ENCODE measurements at places on chromosomes 3 and 15.

- peak; percentile 94 for DNase-seq
Observed at GRCh38 chr3:53044711-53045517, 959 bp downstream of the SFMBT1 start.

DNA sequence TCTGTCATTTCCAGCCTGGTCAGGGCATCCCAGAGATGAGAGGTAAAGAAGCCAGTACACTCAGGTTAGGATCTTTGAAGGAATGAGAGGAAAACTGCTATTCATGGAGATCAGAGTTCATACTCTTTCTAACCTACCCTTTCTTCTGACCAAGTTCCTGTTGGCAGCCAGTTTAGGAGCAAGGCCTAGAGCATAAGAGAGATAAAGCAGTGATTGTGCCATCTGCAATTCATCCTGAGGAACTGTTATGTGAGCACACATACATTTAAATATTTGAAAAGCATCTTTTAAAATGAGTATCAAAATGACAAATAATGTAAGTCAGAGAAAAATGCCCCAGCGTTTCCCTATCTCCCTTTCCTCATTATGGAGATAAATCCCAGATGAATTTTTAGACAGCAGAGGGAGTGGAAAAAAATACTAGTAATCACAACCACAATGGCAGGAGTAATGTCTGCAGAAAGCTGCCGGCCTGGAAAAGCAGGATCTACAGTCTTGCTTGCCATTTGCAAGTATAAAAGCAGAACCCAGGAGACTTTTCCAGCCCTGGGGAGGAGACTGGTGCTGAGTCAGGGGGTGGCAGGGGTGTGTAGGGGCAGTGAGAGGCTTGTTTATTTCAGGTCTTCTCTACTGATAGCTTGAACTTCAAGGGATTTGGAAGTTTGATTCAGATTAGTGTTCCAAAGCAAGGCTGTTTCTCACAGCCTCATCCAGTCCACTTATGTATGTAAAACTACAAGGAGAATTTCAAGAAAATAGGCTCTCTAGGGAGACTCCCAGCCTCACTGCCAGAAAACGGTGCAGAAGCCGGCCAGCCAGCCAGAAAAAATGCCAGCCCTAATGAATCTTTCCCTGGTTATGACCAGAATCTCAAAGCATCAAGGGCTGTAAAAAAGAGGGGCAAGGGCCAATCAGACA, 1052.4 kb downstream of the TUSC7 start:
- no peak for DNase-seq

DNA sequence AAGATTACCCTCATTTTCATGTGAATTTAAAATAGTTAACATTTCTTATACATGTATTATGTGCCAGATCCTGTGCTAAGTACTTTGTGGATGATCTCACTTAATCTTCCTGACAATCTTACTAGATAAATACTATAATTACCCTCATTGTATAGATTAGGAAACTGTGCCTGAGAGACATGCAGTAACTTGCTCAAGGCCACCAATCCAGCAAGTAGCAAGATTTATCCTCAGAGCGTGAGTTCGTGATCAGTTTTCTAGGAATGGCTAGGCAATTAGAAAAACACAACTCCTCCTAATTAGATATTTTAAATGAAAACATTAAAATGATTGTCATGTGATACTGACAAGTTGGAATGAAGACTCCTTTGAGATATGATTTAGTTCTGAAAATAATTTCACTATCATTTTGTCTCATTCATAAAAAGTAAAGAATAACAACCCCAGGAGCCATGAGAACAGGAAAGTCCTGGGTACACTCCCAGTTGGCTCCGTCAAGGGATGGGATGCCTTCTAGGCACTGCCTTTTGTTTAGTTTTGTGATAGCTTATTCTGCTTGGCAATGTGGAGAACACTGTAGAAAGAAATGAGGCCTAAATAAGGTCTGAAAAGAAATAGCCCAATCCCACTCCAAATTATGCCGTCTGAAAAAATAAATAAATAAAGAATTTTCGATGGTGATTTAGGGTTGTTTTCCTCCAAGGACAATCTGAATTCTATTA, 61.3 kb downstream of the FBN1 start:
- peak; percentile 46 for DNase-seq

GRCh38 chr3:107846279-107846852, 244.5 kb downstream of the CD47 start:
- DNase-seq, result peak; percentile 67

GRCh38 chr3:16884748-16885592, at the start of gene PLCL2:
TSS of gene PLCL2 (plus strand) at chr3:16884955. CDS start at chr3:16885040, 85 bp downstream.
- peak; percentile 88 for DNase-seq

DNA sequence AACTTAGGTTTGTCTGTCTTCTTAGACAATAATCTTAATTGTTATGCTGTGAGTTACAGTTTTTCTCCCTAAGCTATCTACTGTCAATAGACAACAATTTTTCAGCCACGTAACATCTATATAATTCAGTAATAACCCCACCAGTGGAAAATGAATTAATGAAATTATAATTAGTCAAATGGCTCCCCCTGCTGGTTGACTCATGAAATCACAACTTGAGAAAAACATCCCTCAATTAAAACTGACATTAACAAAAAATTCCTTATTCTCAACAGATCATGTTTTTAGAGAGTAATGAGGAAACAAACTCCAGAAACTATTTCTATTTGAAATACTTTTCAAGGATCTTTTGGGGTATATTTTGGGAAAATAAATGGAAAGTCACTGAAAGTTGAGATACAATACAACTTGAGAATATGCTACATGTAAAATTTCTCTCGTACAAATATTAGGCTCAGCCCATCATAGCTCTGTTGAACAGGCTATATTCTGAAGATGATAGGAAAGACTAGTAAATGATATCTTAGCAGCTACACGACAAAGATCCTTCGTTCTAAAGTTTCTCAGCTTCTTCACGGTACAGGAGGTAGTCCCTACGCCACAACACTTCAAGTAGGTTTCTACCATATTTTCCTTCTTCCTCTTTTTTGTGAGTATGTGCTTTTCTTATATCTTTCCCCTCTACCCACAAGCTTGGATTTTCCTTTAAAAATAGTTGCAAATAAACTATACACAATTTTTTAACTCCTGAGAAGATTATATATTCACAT, 20.7 kb downstream of the PPP1R2 start:
- peak; percentile 45 for DNase-seq

DNA sequence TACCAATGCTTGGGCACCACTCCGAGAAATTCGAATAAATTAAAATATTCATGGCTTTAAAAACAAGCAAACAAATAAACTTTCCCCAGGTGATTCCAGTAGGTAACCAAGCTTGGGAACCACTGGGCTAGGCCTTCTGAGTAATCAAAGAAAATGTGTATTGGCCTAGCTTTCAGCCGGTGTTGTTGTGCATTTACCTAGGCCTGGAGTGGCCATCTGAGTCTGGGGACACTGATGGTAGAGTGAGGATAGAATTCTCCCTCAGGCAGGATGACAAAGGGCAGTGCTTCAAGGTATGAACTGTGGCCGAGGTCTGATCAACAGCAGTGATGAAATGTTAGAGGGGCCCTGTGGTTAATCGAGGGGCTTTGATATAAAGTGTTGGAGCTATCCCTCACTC, 440.5 kb downstream of the EPHB1 start:
- no peak for DNase-seq

DNA sequence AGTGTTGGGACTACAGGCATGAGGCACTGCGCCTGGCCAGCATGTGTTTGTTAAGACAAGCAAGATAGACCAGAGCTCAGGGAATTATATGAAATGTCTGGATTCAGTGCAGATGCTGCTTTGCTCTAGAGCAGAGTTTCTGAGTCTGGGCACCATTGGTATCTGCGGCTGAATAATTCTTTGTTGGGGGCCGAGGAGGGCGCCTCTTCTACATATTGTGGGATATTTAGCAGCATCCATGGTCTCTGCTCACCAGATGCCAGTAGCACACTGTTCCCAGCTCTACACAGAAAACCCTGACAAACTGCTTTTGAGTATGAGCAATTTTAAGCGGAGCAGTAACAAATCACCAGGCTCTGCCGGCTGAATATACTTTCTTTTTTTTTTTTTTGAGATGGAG, 3.6 kb upstream of the LDHAL6B start:
- DNase-seq, result no peak

- no peak for DNase-seq
Observed at GRCh38 chr3:18900994-18901393, 247.3 kb upstream of the KCNH8 start.

- peak; percentile 61 for DNase-seq
Observed at GRCh38 chr3:148697306-148698189, at the start of gene AGTR1. TSS of gene AGTR1 (plus strand) at chr3:148697903. CDS start at chr3:148741036, 43,133 bp downstream.

GRCh38 chr3:166283840-166284239, 446.6 kb upstream of the BCHE start:
- no peak for DNase-seq

- peak; percentile 61 for DNase-seq
Observed at GRCh38 chr3:197828-198491, 1.4 kb downstream of the CHL1 start.

DNA sequence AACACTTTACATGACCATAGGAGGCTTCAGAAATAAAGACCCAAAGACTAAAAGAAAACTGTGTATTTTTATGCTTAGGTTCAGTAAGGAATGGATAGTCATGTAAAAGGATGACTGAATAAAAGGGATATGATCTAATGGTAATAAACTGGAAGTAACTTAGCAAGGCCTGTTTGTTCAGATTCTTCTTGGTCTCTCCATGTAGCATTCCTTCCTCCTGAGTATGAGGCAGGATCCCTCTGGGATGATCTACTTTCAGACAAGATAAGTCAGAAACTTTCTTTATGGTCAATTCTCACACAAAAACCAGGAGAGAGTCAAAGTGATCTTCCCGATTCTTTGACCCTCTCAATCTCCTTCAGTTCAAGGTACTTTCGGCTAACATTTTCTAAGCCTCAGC, 340.8 kb upstream of the DCBLD2 start:
- DNase-seq, result no peak

DNA sequence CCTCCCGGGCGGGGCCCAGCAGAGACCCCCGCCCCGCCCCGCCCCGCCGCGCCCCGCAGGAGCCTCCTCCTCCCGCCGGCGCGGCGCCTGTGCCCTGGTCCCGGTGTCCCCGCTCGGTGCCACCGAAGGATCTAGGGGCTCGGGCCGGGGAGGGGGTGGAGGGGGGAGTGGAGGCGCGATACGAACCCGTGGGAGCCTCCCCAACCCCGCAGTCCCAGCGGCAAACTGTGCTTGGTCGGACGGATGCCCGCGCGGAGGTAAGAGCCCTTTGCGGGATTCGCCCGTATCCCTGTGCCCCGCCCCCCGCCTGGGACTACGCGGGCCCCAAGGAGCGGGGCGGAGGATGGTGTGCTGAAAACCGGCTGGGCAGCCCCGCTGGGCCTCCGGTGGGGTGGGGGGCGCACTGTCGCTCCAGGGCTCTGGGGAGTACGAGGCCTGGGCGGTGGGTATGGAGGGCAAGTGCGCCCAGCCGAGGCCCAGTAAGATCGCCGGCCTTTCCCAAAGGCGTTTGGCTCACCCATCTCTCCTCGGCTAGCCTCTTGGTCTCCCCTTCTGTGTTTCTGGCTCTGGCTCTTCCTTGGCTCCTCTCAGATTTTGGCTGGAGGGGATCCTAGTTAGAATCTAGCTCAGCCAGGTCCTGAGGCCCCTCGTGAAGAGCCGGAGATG, 65.6 kb upstream of the POLG start:
- DNase-seq, result no peak

GRCh38 chr3:64932666-64933342, 245.0 kb upstream of the ADAMTS9 start:
- DNase-seq, result no peak

- peak; percentile 43 for DNase-seq
Observed at GRCh38 chr3:124492824-124493223, 237.4 kb upstream of the UMPS start.

DNA sequence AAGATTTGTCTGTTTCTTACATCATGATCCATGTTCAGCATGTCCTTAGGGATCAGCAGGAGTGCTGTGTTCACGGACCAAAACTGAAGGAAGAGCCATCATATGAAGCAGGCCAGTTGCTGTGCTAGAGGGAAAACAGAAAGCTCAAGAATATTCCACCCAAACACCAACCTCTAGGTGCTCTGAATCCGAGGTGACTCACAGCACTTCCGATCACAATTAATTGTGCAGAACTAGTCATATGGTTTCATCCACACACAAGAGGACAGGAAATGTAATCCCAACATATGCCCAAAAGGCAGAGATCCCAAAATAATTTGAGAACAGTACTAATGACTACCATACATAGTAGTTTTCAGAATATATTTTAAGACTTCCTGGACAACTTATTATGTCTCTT, 257.9 kb upstream of the KCNH8 start:
- no peak for DNase-seq

DNA sequence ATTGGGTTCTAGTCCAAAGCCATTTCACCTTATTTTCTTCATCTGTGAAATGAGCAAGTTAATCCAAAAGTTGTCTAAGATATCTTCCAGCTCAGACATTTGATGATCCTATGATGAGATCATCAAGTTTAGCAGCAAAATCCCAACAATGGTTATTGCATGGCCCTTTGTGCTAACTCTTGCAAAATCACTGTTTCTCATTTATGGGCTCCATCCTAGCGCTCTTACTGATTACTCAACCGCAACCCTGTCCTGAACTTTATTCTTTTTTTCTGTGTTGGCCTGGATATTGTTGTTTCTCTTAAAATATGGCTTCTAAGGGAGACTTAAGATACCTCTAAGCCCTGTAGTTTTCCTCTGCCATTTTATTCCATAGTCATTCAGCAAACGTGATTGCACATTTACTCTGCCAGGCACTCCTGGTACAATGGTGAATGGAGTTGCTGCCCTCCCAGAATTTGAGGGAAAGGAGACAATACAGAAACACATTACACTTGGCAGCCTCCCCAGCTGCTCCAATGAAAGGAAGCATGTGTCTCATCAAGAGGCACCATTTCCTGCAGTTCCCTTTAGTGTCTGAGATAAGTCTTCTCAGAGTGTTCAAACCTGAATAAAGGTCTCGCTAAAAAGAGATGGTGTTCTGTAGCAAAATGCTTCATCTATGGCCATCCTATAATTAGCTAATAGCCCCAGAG, 4.4 kb downstream of the GXYLT2 start:
- DNase-seq, result no peak

DNA sequence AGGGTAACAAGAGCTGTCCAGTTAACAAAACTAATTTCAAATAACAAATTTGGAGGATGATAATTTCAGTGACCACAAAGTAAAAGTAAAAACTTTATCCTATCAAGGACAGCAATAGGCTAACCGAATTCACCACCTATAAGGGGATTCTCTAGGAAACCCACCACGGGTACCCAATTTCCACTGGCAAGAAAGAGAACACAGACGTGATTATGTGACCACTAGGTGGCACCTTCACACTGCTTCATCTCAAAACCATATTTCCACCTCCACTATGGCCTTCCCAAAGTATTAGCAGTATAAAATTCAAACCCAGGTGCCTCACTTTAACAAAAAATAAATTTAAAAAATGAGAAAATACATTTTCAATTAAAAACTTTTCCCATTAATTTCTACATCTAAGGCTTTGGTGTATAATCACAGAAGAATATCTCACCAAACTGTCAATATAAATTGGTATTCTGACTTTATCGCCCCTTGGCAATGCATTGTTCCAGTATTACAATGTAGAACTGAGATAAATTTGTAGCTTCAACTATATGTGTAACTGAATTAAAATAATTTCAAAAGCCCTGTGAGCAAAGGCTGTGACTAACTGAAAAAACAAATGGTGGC, 96.5 kb downstream of the FSIP1 start:
- DNase-seq, result peak; percentile 51

GRCh38 chr3:178306432-178307115, 229.7 kb upstream of the KCNMB2 start:
- DNase-seq, result no peak

Data from D341Med (cell line).